ENCODE measurements at places on chromosomes 12 and 14.
A peak's percentile ranks its signal among the peaks of the same experiment; 100 is the strongest.

- DNase-seq = no peak
Measured at GRCh38 chr14:34620839-34621238, 9.1 kb downstream of the SNX6 start.

DNA sequence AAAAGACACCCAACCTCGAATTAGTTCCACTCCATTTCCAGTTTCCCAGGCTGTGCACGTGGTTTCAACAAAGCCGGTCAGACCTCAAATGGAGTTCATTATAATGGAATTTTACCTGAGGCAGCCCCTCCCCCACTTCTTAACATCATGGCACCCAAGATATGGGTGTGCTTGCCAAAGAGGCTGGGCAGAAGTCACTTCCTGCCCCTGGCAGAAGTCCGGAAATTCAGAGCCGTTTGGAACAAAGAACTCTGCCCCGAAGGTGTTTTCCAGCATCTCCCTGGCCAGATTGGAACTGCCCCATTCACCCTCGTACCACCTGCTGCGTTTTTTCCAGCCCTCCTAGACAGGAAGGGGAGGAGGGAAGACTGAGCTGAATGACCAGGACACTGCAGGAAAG is 8.2 kb downstream of the VDR start:
- no peak for DNase-seq

DNA sequence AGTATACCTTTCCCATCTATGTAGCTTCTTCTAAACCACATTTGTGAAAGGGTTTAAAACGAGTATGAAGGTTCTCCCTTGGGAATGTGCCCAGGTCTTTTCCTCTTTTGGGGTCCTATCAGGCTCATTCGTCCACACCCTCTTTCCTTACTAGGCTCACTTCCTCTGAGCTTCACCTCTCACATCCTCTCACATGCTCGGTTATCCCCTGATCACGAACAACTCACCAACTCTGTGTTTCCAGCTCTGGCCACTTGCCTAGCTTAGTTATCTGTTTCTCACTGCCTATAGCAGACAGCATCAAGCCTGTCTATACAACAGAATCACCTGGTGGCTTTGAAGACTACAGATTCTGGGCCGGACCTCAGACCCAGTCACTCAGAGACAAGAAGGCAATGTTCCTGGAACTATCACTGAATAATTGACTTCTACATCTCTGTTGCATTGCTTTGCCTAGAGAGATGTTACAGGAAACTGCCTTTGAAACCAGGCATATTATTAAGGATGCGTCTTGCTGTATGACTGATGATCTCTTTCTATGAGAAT is 158.2 kb downstream of the FOXN3 start:
- no peak for DNase-seq

DNA sequence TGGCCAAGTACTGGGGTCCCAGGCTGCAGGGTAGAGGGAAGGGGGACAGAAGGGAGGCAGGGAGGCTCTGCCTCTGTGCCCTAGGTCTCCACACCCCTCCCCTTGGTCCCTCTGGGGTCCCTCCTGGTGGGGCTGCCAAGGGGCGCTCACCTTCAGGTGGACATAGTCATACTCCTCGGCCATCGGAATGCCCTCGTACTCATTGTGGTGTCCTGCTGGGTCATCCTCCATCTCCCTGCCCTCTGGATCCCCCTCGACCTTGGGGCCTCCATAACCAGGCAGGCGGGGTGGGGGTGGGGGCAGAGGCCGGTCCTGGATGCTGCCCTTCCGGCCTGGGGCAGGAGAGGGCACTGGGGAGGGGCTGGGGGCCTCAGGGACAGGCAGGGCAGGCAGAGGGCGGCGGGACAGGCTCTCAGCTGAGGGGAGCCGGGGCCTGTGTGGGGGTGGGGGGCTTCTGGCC is 5.8 kb downstream of the EFS start:
- no peak for DNase-seq

GRCh38 chr12:1791104-1791841 is 29.1 kb upstream of the LRTM2 start:
- DNase-seq = peak; percentile 59

DNA sequence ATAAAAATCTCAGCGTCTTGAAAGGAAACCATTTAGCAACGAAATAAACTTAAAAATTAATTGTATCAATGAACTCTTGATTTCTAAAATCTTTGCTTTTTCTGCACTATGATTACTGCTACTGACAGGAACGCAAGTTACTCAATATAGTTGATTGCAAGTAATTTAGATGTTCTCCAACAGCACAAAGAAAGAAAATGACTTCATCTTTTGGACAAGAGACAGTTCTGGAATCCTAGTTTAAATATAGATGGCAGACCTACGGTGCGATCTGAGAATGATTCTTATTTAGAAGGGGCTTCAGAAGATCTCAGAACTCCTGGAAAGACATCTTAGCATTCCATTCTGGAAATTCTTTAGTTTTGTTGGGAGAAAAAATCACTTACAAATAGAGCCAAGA is 1.4 kb upstream of the SUDS3 start:
- DNase-seq = peak; percentile 35

DNA sequence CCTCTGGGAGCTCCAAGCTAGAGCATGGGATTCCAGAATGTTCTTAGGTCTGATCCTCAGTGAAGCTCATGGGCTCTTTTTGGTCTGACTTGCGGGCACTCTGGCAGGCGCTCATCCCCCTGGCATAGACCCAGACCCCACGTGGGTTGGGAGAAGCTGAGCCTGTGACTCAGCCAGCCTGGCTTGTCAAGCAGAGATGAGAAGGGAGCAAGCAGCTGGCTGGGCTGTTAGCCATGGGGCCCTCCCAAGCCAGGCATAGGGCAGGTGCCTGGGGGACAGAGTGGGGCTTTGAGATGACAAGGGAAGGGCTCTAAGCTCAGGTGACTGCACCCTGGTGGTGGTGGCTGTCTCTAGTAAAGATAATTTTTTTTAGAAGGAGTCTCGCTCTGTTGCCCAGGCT is 80.3 kb upstream of the NOS1 start:
- DNase-seq = peak; percentile 42

- no peak for DNase-seq
Measured at GRCh38 chr12:112905451-112906089, 1.2 kb upstream of the OAS1 start.

DNA sequence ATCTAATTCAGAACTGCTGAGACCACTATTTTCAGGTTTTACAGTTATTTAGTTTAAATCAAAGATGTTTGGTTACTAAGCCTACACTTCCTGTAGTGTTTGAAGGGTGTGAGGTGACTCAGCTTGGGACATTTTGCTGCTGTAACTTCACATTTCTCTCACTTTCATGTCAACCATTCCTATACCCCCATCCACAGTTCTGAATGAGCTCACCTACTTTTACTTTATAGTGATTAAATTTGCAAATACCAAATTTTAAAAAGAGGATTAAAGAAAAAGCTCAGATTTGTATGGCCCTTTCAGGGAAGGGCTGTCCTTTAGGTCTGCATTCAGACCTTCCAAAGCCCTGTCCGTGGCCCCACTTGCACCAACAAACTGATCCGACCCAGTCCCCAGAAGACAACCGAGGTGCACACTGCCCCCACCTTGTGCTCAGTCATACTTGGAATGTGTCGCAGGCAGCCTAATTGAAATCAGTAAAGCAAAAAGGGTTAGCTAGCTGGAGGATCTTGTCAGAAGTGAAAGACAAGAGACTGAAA is 174.4 kb downstream of the MON2 start:
- peak; percentile 82 for DNase-seq

GRCh38 chr14:29140016-29140415 is 373.4 kb downstream of the FOXG1 start:
- DNase-seq = no peak

DNA sequence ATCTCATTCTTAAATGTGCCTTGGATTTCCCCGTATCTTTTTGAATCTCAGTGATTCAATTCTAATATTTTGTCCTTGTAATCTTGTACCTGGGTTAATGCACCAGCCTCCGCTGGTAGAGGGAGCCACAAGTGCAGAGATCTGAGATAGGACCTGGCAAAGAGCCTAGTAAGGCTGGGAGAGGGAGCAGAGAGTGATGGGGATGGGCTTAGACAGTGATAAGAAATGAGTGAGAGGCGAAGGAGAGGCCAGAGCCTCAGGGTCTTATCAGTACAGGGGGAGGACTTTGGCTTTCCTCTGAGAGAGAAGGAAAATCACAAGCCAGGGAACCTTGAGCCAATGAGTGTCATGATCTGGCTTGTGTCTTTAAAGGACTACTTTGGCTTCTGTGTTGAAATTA is 30.5 kb upstream of the LMNTD1 start:
- peak; percentile 10 for DNase-seq

GRCh38 chr12:128652136-128652751 is 171.5 kb downstream of the SLC15A4 start:
- DNase-seq = no peak

DNA sequence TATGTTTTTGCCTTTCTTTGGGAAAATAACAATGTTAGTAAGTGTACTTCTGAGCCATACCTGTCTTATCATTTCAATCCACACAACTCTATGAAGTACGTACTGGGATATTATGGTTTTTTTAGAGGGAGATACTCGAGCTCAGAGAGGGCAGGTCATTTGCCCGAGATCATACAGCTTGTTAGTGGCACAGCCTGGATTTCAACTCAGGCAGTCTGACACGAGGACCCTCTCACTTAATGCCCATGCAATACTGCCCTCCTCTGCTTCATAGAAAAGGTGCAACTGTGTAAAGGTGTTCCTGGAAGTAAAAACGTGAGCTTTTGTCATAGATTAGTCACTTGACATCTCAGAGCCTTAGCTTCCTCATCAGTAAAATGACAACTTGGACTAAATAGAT is 128.0 kb downstream of the NDUFA12 start:
- DNase-seq = peak; percentile 15

- no peak for DNase-seq
Measured at GRCh38 chr12:65518771-65519170, 240.3 kb downstream of the MSRB3 start.

DNA sequence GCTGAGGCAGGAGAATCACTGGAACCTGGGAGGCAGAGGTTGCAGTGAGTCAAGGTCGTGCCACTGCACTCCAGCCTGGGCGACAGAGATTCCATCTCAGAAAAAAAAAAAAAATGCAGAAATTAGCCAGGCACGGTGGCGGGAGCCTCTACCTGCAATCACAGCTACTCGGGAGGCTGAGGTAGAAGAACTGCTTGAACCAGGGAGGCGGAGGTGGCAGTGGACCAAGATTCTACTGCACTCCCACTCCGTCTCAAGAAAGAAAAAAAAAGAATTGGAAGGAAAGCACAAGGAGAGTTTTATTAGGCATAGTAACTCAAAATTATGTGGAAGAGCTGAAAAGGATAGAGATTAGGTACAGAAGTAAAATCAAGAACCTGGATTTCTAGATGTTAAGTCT is 20.8 kb upstream of the AMHR2 start:
- no peak for DNase-seq

DNA sequence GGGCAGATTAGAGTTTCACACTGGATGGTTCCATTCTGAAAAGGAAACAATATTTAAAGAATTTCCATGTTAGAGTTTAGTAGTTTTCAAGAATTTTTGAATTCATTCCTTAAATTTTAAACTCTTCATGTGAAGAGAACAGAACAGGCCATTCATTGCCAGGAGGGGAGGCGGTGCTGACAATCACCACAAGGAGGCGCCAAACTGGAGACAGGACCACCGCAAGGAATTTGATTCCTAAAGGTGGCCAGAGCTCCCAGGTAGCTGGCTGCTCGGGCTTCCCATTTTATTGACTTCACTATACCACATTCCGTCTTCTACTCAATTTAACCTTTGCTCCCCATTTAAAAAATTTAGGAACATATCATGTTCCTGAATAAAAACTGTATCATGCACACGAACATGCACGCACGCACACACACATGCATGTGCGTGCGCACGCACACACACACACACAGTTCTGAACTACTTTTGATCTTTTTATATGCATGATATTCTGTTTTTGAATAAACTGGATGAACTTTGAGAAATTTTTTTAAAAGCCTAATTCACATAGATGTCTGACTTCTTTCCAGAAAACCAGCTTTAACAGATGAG is 101.2 kb downstream of the NELL2 start:
- peak; percentile 11 for DNase-seq

GRCh38 chr12:5964913-5965900 is 20.1 kb upstream of the ANO2 start:
- no peak for DNase-seq

GRCh38 chr12:26062566-26062965 is 62.3 kb downstream of the BHLHE41 start:
- DNase-seq = peak; percentile 79

- no peak for DNase-seq
Measured at GRCh38 chr12:132204793-132205270, 60.6 kb downstream of the NOC4L start.

- no peak for DNase-seq
Measured at GRCh38 chr12:83690465-83690864, 1003.8 kb downstream of the TMTC2 start.

- no peak for DNase-seq
Measured at GRCh38 chr12:12476857-12477531, 85.7 kb downstream of the DUSP16 start.

GRCh38 chr14:63212776-63213500 is 8.7 kb downstream of the RHOJ start:
- DNase-seq = no peak

DNA sequence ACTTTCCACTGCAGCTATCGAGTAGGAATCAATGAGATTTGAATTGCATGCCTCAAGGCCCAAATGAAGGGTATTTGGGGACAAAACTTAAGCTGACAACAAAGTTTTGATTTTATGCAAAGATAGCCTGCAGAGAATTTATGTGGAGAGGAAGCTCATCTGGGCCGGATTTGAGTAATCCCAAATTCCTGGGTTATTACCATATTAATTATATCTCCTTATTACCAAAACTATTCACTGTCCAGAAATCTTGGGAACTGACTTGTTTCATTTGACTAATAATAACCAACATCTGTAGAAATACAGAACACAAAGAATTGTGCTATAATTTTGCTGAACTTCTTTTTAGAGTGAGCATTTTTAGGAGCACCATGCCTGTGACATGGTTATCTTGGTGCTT is 70.4 kb downstream of the KITLG start:
- DNase-seq = peak; percentile 56

DNA sequence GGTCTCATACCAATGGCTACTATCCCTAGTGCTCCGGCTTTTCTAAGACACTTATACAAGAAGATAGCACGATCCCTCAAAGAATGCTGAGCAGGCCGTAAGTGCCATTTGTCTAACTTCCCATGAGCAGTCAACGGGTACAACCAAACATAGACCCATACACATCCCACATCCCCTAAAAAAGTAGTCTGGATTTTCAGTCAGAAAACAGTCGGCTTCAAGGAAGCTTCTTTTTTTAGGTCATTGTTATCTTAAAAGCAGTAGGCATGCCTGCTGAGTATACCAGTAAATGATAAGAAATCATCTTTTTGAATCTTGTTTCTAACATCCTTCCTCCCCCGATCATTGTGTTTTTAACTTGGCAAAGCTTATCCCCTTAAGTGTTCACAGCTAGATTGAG is 19.8 kb downstream of the OSBPL8 start:
- DNase-seq = no peak

DNA sequence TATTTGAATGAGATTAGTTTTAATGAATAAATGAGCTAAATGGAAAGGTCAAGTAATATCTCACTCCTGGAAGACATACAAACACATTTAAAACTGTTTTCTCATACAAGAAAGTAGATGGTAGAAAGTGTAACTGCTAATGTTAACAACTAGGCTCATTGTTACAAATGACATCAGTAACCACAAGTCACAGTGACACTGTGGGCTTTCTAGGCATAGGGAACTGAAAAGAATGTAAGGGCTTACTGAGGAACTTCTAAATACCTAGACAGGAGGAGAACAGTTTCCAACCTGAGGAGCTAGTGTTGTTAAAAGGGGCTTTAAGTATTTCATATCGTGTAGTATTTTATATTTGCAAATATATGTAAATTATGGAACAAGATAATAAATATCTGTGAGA is 17.5 kb upstream of the ERGIC2 start:
- DNase-seq = no peak
